ENCODE measurements at places on chromosomes 11 and 22.

DNA sequence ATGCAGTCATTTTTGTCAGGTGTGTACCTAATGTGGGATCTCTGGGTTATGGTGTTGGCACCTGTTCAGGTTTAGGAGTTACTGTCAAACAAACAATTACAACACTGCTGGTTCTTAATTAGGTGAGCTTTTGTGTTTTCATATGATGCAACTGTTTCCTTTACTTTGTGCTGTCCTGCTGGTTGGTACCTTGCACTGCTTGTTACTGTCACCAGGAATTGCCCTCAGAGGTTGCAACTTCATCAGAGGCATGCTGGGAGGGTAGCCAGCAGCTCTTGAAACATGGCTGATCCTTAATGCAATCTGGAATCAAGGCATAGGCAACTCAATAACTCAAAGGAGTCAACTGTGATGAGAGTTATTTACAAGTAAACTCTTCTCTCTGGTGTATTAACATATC, 400.3 kb downstream of the MIAT start:
- DNase-seq, result no peak

- DNase-seq, result no peak
Measured at GRCh38 chr11:12482839-12483238, 105.5 kb downstream of the PARVA start.

GRCh38 chr11:108206969-108207682, 15.3 kb downstream of the NPAT start:
- no peak for DNase-seq

DNA sequence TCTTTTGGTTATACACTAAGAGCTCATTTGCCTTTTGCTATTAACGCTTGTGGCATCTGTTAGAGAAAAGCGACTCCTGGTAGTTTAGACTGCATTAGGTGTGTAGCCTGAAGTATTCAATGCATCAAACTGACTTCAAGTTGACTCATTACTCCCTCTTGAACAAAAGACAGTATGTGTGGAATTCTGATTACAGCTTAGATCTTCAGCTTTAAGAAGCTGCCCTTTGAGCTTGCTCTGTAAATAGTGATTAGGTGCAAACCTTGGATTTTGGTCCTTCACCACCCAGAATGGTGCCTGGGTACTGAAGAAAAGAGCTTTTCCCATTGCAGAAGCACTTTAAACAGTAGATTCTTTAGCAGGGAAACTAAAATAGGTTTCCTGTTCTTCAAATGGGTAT, 62.1 kb downstream of the FAT3 start:
- no peak for DNase-seq

GRCh38 chr11:22433094-22433455, 94.9 kb downstream of the SLC17A6 start:
- no peak for DNase-seq

DNA sequence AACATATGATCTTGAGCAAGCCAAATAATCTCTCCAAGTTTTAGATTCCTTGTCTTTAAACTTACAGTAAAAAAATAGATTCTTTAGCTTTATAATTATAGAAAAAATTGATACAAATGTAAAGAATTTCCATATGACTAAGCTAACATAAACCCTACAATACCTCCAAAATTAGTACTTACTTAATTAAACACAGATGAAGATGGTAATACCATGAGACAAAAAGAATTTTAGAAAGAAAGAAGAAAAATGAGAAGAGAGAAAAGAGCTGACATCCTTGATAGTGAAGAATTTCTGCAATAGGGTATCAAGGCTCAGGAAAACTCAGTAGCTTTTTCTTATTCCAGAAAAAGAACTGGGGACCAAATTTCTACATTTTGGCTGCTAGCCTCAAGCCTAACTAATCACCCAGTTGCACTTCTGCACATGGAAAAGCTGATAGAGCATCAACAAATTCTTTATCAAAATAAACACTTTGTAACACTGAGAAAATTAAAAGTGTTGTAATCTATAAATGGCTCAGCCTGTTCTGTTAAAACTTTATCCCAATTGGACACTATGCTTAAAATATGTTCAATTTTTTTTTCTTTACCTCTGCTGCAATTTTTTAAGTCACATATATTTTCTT, 24.7 kb upstream of the SOX6 start:
- no peak for DNase-seq

GRCh38 chr11:62108971-62109404, 14.8 kb upstream of the INCENP start:
- no peak for DNase-seq

DNA sequence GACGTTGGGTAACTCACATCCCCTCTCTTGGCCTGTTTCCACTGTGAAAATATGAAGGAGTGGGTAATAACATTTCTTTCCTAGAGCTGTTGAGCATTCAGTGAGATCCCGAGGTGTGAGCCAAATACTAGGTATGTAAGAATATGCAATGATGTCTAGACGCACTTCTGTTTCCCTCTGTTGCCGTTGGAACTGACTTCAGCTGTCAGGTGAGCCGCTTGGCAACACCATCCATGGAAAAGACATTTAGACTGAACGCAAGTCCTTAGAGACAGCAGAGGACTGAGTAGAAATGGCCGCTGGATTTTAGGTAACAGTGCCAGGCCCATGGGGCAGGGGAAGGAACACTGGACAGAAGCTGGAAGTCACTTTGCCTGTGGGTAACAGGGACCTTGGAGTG, 29.5 kb upstream of the SHANK2 start:
- no peak for DNase-seq

- no peak for DNase-seq
Measured at GRCh38 chr11:132158091-132158490, 787.7 kb downstream of the NTM start.

GRCh38 chr11:104529213-104529612, 365.3 kb upstream of the PDGFD start:
- DNase-seq, result no peak

DNA sequence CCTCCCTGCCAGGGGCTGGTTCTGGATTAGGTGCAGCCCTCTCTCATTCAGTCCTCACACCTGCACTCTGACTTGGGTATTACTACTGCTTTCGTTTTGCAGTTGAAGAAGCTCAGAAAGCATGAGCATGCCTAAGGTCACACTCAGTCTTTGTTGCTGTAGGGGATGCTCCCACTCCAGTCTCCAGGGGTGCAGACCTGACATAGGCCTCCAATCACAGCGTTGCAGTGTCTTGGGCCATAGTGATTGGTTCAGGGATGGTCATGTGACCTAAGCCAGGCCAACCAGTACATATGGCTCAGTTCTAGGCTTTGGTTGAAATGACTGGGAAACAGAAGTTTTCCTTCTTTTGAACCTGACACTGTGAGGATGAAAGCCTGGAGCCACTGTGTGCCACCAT, 61.7 kb downstream of the FBXO7 start:
- DNase-seq, result no peak

GRCh38 chr11:17547051-17547577, at the start of gene OTOG:
Gene OTOG, plus strand, starts transcription at chr11:17547259. Its CDS starts 114 bp downstream, at chr11:17547373.
- DNase-seq, result no peak

- no peak for DNase-seq
Measured at GRCh38 chr11:4025967-4026324, 68.7 kb upstream of the RRM1 start.

DNA sequence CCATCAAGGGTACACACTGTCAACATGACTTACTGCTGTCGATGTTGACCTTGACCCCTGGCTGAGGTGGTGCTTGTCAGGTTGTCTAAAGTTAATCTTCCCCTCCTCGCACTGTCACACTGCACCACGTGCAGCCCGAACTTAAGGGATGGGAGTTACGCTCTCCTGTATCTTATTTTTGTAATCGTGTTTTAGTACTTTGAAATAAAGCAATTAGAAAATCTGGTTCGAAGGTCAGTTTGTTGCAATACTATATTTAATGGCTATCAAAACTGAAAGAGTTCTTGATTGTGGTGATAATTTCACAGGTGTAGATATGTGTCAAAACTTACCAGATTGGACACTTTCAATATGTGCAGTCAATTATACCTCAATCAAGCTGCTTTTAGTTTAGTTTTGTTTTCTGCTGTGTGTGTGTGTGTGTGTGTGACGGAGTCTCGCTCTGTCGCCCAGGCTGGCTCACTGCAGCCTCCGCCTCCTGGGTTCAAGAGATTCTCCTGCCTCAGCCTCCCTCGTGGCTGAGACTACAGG, 10.7 kb upstream of the ST14 start:
- no peak for DNase-seq

DNA sequence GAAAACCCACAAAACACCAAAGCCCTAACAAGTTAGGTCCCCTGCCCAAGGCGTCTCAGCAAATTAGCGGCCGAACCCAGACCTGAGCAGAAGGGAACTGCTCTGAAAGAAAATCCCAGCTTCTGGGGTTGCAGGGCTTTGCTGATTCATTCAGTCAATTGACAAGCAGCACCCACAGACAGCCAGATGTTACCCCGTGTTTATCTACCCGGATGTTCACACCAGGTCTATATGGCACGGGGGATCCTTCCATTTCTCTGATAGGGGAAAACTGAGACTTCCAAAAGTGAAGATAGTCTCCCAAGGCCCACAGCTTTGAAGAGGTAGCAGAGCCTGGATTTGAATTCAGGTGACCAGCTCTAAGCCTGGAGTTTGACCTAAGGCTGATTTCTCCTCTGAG, 14.0 kb upstream of the OAF start:
- no peak for DNase-seq

- no peak for DNase-seq
Measured at GRCh38 chr11:1256257-1257045, 33.6 kb downstream of the MUC5B start.

DNA sequence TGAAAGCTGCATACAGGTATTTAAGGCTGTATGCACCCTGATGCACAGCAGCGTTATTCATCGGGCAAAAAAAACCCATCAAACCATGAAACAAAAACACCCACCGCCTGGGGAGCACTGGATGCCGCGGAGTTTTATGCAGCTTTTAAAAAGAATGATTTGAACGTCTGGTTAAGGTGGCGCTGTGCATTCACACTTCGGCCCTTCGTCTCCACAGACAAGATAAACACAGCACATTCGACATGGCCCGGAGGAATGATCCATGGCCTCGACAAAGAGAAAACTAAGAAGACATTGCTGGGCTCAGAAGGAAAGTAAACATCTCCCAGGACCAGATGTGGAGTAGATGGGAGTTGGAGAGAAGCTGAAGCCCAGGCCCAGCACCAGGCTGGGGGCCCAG, 40.8 kb upstream of the GAL start:
- DNase-seq, result no peak

- no peak for DNase-seq
Measured at GRCh38 chr11:1299621-1300020, 9.8 kb downstream of the TOLLIP start.

GRCh38 chr11:26248661-26249060, 83.3 kb upstream of the ANO3 start:
- DNase-seq, result no peak

- no peak for DNase-seq
Measured at GRCh38 chr11:79973721-79974617, 533.1 kb upstream of the TENM4 start.

- DNase-seq, result no peak
Measured at GRCh38 chr11:66004186-66004585, 1.9 kb downstream of the BANF1 start.

DNA sequence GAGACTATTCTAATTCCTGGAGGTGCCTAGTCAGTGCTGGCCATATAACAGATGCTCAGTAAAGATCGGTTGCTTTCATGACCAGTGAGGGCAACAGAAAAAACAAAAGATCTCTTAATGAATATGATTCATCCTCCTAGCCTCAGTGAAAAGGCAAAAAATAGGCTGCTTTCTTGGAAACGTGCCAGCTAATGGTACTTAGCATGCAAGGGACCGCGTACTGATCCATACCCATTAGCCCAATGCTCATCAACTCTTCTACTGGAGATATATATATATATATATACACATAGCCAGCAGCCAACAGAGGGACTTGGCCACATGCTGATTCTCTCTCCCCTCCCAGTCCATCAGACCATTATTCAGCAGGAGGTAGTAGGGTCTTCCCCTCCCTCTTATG, 320.4 kb downstream of the KIRREL3 start:
- no peak for DNase-seq

GRCh38 chr11:122007601-122008071, 108.4 kb downstream of the BLID start:
- no peak for DNase-seq

- DNase-seq, result no peak
Measured at GRCh38 chr11:11422411-11423128, 69.5 kb upstream of the CSNK2A3 start.

DNA sequence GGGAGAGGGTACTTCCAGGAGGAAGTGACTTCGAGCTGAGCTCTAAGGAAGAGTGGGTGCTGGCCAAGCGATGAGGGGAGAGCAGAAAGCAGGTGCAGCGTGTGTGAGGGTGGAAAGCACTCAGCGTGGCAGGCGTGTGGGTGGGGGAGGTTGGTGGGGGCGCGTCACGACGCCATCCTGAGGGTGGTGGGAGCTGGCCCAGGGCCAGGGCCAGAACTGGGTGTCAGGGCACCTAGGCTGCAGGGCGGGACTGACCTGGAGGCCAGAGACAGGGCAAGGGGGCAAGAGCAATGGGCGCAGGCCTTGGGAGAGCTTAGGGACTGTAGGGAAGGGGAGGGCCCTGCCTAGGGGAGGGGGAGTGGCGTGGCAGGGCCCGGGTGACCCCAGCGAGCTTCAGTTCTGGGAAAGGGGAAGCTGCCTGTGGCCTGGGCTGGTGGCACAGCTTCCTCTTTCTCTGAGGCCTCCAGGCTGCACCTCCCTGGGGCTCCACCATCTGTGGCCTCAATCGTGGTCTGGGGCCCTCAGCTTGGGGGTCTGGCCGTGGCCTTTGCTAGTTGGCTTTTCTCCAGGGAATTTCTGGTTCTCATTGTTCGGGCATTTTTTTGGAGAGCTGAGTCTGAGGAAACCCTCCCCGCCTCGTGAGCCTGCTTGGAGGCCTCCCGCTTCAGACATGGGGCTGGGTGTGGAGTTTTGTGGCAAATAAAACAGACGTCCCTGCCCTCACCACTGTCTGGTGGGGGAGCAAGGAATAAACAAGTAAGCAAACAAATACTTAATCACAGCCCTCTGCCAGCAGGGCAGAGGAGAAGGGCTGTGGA, 8.9 kb downstream of the RELT start:
- DNase-seq, result no peak

- DNase-seq, result no peak
Measured at GRCh38 chr11:6677018-6677417, 6.1 kb downstream of the MRPL17 start.

GRCh38 chr11:112024178-112024772, 933 bp upstream of the DLAT start:
- no peak for DNase-seq

Data from T-helper 22 cell (primary cell).